Aortic smooth muscle cell (primary cell): ENCODE measurements at places on chromosomes 7 and 10. TPM values are rescaled to one million over a fixed set of nuclear protein-coding genes. Genes with fewer than 3 reads are reported as not detected.

TFR2 gene
- 0.31 and 0.40 TPM in 2 replicates for total RNA-seq

C10orf62 gene
- total RNA-seq = 0.12 and 0.13 TPM in 2 replicates

URGCP gene
- 30.0 and 32.1 TPM in 2 replicates for total RNA-seq

CCL24 gene
- total RNA-seq = not detected in 2 replicates

CUL2 gene
- total RNA-seq = 25.5 and 27.3 TPM in 2 replicates

IDI2 gene
- not detected in 2 replicates for total RNA-seq

SRRT gene
- 37.4 and 52.7 TPM in 2 replicates for total RNA-seq

IGFBP1 gene
- total RNA-seq = 0.37 and 2.1 TPM in 2 replicates

HMX3 gene
- not detected in 2 replicates for total RNA-seq

TUBB8 gene
- not detected in 2 replicates for total RNA-seq

EN2 gene
- total RNA-seq = not detected in 2 replicates

ERVW-1 gene
- total RNA-seq = not detected in 2 replicates

CABCOCO1 gene
- total RNA-seq = 4.6 and 8.5 TPM in 2 replicates

FKBP9 gene
- total RNA-seq = 318 and 351 TPM in 2 replicates

AP5Z1 gene
- 26.8 and 30.6 TPM in 2 replicates for total RNA-seq

DDX56 gene
- total RNA-seq = 33.2 and 45.7 TPM in 2 replicates
